ENCODE measurements at places on chromosomes 6 and 20.

DNA sequence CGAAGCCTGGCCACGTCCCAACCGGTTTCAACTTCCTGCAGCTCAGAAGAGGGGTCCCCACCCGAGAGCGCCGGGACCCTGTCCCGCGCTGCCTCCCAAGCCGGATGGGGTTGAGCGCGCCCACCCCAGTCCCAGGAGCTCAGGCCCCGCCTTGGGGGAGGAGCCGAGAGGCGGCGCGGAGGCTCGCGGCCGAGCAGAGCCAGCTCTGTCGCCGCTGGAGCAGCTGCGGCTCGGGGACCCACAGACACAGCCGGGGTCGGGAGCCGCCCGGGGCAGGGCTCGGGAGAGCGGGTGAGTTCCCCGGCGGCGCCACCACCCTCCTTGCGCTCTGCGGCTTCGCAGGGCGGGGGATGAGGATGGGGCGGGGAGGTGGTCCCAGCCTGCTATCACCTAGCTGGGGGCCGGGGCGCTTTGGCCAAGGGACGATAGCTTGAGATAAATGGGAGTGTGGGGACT, at the start of gene PPP1R16B:
TSS of gene PPP1R16B (plus strand) at position 196 of the 456 bp plus-strand sequence. CDS start 30,229 bp downstream, outside the sequence.
- no peak for DNase-seq

DNA sequence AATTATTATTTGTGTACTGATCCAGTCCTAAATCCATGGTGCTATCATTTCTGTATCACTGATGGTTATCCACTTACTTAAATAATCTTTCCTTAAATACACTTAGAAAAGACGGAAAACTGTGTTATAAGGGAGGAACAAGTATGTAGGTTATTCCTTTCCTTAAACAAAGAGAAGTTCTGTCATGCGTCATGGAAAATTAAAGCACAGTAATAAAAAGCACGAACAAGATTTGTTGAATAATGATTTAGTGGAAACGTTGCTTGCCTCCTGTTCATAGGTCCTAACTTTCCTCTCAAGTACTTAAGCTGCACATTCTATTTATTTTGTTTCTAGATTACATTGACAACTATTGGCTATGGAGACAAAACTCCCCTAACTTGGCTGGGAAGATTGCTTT, 120.4 kb downstream of the KHDC1L start:
- DNase-seq = no peak

- DNase-seq = peak; percentile 10
These were observed 691 bp downstream of the ATRN start for GRCh38 chr20:3471397-3472021.

DNA sequence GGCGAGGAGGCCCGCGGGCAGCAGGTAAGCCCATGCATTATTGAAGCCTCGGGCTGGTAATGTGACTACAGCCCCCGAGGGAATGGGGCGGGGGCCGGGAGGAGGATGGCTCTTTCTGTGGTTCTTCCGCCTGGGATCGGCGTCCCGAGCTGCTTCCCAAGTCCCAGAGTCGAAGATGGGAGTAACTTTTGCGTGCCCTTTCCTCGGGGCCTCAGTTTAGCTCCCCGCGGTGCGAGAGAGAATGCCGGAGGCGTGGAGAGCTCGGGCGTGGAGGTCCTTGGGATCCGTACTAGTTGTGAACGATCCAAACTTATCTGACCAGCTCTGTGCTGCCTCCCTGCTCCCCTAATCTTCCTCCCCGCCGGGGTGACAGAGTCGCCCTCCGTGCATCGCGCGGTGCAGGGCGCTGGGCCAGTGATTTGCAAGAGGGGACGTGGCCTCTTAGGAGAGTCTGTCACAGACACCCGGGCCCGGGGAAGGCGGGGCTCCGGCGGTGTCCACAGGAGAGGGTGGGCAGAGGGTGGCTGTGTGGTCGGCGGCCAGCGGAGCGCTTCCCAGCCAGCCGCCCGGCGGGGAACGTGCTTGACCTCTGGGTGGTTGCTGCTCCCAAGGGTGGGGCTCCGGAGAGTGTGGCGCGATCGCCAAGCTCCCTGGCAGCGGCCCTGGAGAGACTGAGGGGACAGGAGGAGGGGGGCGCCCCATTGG, 815 bp downstream of the UTRN start:
- peak; percentile 72 for DNase-seq

- no peak for DNase-seq
These were observed 55.3 kb downstream of the EFCAB8 start for GRCh38 chr20:32914031-32914430.

GRCh38 chr6:148671085-148671484, 75.7 kb upstream of the UST start:
- no peak for DNase-seq

DNA sequence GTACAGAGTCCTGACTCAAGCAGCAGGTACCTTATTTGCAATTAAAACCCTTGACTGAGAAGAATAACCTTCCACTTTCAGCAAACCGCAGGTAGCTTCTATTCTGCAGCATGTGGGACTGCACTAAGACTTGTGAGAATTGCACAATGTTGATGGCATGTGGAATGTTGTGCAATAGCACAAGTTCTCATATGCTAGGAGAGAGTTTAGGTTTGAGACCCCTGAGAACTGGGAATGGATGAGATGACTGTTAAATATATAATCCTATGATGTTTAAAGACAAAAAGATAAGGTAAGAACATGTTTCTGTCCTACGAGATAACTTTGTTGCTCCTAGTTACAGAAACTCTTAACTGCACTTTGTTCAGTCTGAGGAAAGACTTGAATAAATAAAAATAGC, 194.6 kb downstream of the OTOR start:
- DNase-seq = no peak

DNA sequence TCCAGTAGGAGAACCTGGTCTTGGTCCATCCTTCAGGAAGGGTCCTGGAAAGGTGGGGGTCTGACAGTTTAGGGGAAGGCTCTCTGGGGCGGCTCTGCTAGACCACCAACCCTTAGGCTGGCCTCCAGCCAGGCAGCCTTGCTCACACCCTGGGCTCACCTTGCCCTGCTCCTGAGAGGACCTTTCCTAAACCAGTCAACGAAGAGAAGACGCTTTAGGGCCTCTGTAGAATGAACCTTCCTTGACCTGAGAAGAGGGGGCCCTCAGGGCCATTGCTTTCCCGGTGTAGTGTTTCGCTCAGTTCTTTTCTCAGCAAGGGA, 1.1 kb downstream of the CDC25B start:
- no peak for DNase-seq

- no peak for DNase-seq
These were observed 178.3 kb downstream of the THBS2 start for GRCh38 chr6:169075211-169075914.

DNA sequence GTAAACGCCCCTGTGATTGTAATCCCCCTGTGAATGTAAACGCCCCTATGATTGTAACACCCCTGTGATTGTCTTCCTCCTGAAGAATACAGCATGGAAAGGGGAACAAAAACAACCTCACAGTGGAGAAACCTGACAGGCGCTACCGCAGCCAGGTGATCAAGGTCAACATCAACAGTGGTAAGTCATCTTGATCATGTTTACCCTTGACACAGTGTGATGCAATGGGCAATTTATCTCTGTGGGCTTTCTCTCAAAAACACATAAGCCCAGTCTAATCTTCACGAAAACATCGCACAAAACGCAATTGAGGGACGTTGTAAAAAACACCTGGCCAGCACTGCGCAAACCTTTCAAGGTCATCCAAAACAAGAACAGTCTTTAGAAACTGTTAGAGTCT, 277.2 kb downstream of the PRKN start:
- no peak for DNase-seq

DNA sequence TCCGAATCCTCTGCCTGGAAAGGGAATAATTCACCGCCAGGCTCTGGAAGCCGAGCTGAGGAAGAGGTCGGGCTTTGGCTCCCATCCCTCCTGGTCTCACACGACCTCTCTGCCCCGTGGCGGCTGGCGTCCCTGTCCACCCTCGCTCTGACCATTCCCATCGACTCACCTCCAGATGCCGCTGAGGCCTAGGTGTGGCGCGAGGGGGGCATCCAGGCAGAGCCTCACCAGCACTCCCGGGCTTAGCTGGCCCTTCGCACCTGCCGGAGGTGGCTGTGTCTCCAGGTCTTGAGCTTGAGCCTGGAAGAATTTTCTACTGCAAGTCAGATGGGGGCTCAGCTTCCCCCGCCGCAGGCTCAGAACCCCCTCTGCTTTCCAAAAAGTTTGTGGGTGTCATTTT, 28.5 kb upstream of the SMOC2 start:
- no peak for DNase-seq

DNA sequence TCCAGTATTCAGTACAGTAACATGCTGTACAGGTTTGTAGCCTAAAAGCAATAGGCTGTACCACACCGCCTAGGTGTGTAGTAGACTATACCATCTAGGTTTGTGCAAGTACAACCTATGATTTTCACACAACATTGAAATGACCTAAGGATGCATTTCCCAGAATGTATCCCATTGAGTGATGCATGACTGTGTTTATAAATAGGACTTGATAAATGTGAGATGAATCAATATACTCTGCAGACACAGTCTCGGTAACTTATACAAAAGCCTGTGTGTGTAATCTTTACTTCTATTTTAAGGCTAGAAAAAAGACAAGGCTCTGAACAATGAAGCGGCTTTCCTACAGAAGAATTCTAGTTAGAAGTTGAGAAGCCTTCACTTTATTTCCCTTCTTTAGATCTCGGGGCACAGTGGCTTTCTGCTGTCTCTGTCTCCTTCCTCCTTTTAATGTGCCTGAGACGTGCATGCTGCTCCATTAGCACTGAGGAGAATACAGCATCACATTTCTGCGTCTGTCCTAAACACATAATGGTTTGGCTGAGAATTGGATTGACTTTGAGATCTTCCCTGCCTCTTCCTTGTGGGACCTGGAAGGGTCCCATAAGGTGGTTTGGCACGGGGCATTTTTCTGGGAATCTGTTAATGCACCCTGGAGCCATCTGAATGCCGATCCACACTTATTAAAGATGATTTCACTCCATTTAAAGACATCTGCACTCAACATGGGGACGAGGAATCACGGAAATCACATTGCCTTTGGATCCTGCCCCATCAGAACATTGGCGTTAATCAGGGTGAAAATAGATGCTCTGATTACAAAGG, 112.5 kb downstream of the SCML4 start:
- DNase-seq = no peak

GRCh38 chr6:147397306-147397705, 111.2 kb upstream of the SAMD5 start:
- DNase-seq = no peak

DNA sequence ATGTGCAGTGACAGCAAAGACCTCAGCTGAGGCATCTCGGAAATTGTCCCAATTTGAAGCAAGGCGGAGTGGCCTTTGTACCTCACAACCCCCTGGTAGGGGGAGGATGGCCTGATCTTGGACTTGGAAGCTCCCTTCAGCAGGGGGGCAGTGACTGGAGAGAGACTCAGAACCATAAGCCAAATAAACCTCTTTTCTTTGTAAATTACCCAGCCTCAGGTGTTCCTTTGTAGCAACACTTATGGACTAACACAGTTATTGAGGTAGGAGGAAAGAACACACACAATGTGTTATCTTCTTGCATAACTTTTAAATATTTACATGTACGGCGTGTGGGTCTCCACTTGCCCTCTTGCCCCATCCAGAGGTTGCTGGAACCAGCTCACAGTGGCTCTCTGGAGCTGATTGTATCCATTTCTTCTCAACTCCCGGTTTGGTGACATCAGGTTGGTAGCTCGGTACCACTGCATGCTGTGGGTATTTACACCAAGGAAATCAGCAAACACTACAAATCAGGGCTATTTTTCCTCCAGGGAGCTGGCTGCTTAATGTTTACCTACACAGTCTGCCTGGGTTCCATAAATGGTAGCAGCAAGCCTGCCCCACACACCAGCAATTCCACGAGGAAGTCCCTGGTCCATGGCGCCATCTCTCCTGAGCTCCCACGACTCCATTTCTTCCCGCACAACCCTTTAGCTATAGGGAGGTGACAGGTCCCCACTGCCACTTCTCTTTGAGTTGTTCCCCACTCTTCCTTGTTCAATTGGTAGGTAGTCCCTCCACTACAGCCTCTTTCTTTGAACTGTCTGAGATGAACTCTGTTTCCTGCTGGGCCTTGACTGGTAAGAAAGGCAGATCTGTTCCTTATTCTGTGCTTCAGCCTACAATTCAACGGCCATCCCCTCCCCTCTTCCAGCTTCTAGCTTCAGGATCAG, 54.3 kb upstream of the TASP1 start:
- no peak for DNase-seq

- DNase-seq = no peak
These were observed 172.4 kb downstream of the CLVS2 start for GRCh38 chr6:123168466-123168865.

- DNase-seq = no peak
These were observed 120.8 kb downstream of the ISM1 start for GRCh38 chr20:13341737-13342393.

DNA sequence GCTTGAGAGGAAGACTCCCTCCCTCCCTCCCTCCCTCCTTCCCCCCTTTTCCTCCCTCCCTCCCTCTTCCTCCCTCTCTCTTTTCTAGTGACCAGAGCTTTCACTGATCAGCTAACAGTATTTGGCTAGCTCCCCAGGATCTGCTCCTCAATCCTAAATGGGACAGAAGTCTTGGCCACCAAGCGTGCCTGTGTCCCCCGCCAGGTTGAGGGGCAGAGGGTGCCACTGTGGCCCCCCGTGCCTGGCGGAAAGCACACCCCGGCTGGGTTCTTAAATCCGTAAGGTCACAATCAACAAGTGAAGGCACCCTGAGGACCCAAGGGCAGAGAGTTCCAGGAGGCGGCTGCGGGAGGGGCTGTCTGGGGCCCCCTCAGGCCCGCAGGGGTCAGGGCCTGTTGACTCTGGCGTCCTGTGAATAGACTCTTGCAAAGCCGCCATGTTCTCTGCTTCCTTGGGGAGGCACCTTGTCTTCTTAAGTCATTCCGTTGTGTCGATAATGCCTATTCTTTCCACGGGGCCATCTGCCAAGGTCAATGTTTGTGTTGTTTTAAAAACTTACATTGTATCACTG, 38.9 kb upstream of the STX16 start:
- DNase-seq = no peak

Data from ELR (cell line).